Stomach (tissue), 19 donors: ENCODE measurements at places on chromosomes 6 and 20. TPM values are rescaled to one million over a fixed set of nuclear protein-coding genes. Genes with fewer than 3 reads are reported as not detected.

BLTP3A gene
- total RNA-seq: 15.1 TPM

TBXT gene
- not detected for total RNA-seq

ANKRD66 gene
- total RNA-seq: 0.73 TPM

MEI4 gene
- total RNA-seq: not detected

FAM184A gene
- not detected for total RNA-seq

SAMD10 gene
- total RNA-seq: 68.1 TPM

ULBP2 gene
- total RNA-seq: 1.4 TPM

SGK2 gene
- total RNA-seq: 21.7 TPM

FBXO5 gene
- total RNA-seq: 3.0 TPM

CCN6 gene
- not detected for total RNA-seq
